ENCODE measurements at places on chromosomes 5 and 9. TPM values are rescaled to one million over a fixed set of nuclear protein-coding genes. Genes with fewer than 3 reads are reported as not detected.

GRCh38 chr5:109992264-109992915, 302.7 kb downstream of the MAN2A1 start:
- DNase-seq: no peak

DNA sequence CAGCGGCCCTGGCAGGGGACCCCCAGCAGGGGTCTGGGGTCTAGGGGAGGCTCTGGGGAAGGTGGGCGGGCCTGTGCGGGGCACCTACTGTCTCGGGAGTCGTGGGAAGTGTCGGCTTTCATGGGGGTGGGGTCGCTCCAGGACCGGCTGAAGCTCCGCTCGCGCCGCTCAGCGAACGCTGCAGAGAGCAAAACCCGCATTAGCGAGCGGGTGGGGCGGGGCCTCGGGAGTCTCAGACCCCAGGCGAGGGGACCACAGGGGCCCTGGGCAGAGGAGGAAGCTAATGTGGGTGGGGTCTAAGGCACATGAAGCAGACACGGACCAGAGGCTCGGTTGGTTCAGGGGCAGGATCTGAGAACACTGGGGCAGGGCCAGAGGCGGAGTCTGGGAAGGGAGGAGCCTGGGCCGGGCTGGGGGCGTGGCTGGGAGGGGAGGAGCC, 5.5 kb downstream of the NSMF start:
- DNase-seq: peak; percentile 64

Gene IL3
- not detected for polyA plus RNA-seq

GRCh38 chr9:117008461-117008860, 321.4 kb downstream of the TRIM32 start:
- DNase-seq: no peak

DNA sequence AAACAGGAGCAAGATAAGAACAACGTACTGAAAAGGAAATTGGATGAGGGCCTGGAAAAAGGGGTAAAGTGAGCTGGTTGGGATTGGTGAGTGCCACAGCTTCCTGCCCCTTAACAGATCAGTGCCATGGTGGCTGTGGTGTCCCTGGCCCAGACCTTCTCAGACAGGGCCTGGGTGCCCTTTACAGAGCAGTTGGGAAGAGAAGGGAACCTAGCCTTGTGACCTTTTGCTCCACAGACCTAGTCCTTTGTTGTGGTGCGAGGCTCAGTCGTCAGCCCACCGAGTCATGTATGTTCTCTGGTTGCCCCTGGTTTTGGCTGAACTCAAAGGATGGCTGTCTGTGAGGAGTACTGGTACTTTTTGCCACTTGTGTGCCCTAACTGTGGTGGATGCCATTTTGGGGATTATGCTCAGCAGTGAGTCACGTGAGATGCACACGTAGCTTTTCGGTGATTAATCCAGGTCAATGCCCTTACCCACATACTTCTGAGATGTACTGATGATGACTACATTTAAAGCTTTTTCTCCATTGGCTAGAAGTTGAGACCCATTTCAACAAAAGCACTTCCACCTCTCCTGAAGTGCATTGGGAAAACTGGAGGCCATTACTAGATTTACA, 48.4 kb downstream of the EXOSC2 start:
- DNase-seq: no peak

- no peak for DNase-seq
Observed at GRCh38 chr5:175288048-175288621, 155.8 kb downstream of the DRD1 start.

Measured in urinary bladder (tissue), 4 donors.